ENCODE measurements at places on chromosomes 6 and 20. TPM values are rescaled to one million over a fixed set of nuclear protein-coding genes. Genes with fewer than 3 reads are reported as not detected.
A peak's percentile ranks its signal among the peaks of the same experiment; 100 is the strongest.

DNA sequence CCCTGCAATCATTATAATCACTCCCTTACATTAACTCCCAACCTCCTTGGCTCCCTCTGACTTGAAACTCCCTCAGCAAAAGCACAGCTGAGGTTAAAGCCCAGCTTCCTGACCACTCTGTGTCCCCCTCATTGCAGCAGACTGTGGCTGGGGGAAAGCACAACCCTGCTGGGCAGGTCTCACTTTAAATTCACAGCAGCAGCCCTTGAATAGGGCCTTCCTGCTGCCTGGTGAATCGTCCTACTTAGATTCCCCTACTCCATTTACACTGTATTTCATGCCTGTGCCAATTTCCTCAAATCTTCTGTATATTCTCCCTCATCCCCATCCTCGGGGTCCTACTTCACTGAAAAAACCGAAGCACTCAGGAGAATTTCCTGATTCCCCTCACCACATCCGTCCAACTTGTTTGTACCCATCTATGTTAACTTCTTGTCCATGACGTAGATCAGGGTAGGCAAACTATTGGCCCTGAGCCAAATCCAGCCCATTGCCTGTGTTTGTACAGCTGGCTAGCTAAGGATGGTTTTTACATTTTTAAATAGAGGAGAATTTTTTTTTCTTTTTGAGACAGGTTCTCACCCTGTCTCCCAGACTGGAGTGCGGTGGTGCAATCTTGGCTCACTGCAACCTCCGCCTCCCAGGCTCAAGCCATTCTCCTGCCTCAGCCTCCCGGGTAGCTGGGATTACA, 31.5 kb upstream of the GCM1 start:
- no peak overlapping the region for H3K27ac ChIP-seq
- H3K4me1 ChIP-seq, result peaks cover 6% of the 10 kb centered on the region
- H3K36me3 ChIP-seq, result no peaks in the 10 kb centered on the region

TMEM14A gene
- 33.4 TPM for total RNA-seq

DNA sequence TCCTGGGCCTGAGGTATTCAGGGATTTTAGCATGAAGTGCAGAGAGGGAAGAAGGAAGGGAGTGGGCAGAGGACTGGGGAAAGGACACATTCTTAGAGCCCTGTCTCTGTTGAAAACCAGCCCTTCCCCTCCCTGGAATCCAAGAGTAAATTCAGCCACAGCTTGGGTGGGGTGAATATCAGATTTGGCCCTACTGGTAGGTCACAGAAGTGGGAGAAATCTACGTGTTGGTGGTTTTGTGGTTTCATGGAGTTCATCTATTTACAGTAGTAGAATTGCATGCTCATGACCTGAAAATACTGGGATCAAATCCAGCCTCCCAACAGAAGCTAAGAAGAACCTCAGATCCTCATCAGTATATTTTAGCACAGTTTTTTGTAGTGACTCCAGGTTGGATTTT, 404.4 kb downstream of the BMP2 start:
- H3K4me1 ChIP-seq, result no peaks in the 10 kb centered on the region
- DNase-seq, result no peak
- no peak overlapping the region for H3K27ac ChIP-seq
- no peak overlapping the region for H3K4me3 ChIP-seq
- H3K27me3 ChIP-seq, result no peaks in the 10 kb centered on the region

GRCh38 chr6:167495506-167496401, 170.9 kb downstream of the TTLL2 start:
- H3K4me1 ChIP-seq, result peaks cover 29% of the 10 kb centered on the region
- H3K27ac ChIP-seq, result no peak overlapping the region
- H3K4me3 ChIP-seq, result no peak overlapping the region
- no peaks in the 10 kb centered on the region for H3K36me3 ChIP-seq
- DNase-seq, result no peak

GRCh38 chr6:64256483-64256882, 620.9 kb downstream of the PHF3 start:
- H3K4me1 ChIP-seq, result no peaks in the 10 kb centered on the region
- H3K36me3 ChIP-seq, result no peaks in the 10 kb centered on the region
- H3K27me3 ChIP-seq, result no peaks in the 10 kb centered on the region
- H3K27ac ChIP-seq, result no peak overlapping the region
- no peak overlapping the region for H3K4me3 ChIP-seq
- no peak for DNase-seq

DNA sequence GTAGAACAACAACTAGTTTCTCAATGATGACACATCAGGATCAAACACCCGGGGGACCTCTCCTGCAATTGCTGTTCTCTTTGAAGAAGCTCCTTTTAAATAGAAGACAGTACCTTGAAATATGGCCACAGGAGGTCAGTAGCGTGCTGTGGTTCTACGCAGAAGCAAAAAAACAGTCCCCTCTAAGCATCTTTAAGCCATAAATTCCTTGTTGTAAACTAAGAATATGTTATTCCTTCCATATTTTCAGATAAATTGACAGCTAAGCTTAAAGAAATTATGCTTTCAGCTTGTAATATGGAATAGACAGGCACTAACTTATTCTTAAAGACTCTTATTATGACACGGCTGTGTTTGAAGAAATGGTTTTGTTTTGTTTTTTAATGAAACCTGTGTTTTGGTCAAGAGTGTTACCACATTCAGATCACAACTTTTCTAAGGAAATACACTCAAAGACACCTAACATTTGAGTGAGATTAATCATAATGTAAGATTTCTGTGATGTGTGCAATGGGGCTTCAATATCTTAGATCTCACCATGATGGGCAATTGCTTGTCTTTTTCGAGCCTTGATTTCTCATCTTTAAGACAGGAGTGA, 49.7 kb upstream of the IL20RA start:
- H3K27ac ChIP-seq, result no peak overlapping the region
- DNase-seq, result peak; percentile 76
- no peaks in the 10 kb centered on the region for H3K27me3 ChIP-seq
- H3K36me3 ChIP-seq, result no peaks in the 10 kb centered on the region

- no peaks in the 10 kb centered on the region for H3K27me3 ChIP-seq
- H3K4me3 ChIP-seq, result no peak overlapping the region
- no peak for DNase-seq
- H3K4me1 ChIP-seq, result no peaks in the 10 kb centered on the region
Observed at GRCh38 chr20:51419646-51420045, 122.9 kb downstream of the NFATC2 start.

MMP24 gene
- 1.1 TPM for total RNA-seq

GRCh38 chr6:92147246-92147645, 1272.1 kb downstream of the EPHA7 start:
- no peaks in the 10 kb centered on the region for H3K4me1 ChIP-seq
- H3K36me3 ChIP-seq, result no peaks in the 10 kb centered on the region
- no peak overlapping the region for H3K27ac ChIP-seq
- no peak for DNase-seq
- no peaks in the 10 kb centered on the region for H3K27me3 ChIP-seq
- H3K4me3 ChIP-seq, result no peak overlapping the region

DNA sequence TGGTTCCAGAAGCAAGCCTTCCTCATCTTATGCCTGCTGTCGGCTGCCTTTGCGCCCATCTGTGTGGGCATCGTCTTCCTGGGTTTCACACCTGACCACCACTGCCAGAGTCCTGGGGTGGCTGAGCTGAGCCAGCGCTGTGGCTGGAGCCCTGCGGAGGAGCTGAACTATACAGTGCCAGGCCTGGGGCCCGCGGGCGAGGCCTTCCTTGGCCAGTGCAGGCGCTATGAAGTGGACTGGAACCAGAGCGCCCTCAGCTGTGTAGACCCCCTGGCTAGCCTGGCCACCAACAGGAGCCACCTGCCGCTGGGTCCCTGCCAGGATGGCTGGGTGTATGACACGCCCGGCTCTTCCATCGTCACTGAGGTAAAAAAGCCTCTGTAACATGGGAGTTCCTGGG, 366 bp downstream of the SLC22A1 start:
- no peaks in the 10 kb centered on the region for H3K4me1 ChIP-seq
- H3K27me3 ChIP-seq, result no peaks in the 10 kb centered on the region
- no peak overlapping the region for H3K4me3 ChIP-seq
- H3K27ac ChIP-seq, result no peak overlapping the region
- DNase-seq, result no peak
- H3K36me3 ChIP-seq, result no peaks in the 10 kb centered on the region

PERP gene
- total RNA-seq, result 7.0 TPM

DNA sequence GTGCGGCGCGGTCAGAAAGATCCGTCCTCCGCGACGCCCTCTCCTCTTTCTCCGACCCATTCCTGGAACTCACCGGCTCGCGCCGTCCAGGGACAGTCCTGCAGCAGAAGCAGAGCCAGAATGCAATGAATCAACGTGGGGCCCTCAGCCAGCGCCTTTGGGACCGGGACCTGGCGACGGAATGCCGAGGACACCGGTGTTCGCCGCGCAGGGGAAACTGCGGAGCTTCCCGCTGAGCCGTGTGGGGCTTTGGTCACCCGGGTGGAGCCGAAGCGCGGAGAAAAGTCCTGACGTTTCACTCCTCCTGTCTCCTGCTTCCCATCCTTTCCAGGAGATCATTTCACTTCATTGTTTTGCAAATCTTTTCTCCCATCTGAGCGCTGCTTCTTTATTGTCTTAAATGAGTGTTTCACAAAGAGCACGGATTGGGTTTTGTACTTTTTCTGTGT, 26.5 kb downstream of the ULBP1 start:
- H3K27ac ChIP-seq, result no peak overlapping the region
- no peaks in the 10 kb centered on the region for H3K36me3 ChIP-seq
- no peak overlapping the region for H3K4me3 ChIP-seq
- no peak for DNase-seq

- H3K27ac ChIP-seq, result no peak overlapping the region
- no peaks in the 10 kb centered on the region for H3K36me3 ChIP-seq
- no peak overlapping the region for H3K4me3 ChIP-seq
- H3K27me3 ChIP-seq, result no peaks in the 10 kb centered on the region
Observed at GRCh38 chr6:44943541-44943940, 384.6 kb upstream of the RUNX2 start.

FAM229B gene
- 111 TPM for total RNA-seq

DNA sequence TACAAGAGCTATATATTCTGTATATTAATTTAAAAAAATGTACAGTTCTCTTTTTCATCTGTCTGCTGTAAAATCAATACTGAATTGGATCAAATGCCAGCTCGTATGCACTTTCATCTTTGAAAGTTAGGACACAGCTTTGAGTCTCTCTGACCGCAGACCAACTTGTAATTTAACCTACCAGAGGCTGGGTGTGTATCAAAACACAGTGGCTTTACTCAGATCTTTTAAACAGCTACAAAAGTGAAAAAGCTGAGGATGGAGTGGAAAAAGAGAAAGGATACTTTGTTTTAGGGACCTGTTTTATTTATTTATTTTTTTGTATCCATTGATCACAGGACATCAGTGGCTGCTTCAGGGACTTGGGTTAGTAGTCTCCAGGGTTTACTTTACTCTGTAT, 44.1 kb downstream of the KIAA0408 start:
- no peaks in the 10 kb centered on the region for H3K4me1 ChIP-seq
- no peak overlapping the region for H3K4me3 ChIP-seq
- DNase-seq, result no peak
- no peaks in the 10 kb centered on the region for H3K27me3 ChIP-seq
- H3K27ac ChIP-seq, result no peak overlapping the region

DNA sequence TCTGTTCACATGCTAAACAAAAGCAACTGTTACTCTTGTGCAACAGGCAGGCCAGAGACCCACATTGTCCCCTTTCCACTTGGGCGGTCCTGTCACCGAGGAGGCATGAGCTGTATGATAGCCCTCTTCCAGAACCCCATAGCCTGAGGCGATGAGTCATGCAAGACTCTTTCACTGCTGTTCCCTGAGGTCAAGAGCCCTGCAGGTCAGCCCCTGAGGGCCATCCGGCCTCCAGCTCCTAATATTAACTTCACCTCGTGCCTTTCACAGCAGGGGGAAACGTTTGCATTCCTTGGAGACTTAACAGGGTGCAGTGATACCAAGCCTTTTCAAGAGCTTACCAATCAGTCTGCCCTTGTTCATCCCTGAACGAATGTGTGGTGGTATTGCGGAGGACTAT, 253.3 kb upstream of the ECI2 start:
- DNase-seq, result no peak
- H3K4me1 ChIP-seq, result no peaks in the 10 kb centered on the region
- no peak overlapping the region for H3K27ac ChIP-seq
- H3K4me3 ChIP-seq, result no peak overlapping the region

DNA sequence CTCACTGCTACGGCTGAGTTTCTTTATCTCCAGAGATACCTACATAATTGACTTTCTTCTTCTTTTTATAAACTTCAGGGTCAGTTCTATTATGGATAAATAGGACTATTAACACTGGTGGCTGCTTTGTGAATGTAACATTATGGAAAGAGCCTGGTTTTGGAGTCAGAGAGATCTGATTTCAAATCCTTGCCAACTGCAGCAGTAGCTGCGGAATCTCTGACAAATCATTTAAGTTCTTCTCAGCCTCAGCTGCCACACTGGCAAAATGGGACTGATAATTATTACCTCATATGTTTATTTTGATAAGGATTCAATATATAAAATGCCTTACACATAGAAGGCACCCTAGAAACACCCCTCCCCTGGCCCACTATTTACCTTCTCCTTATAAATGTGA, 160.5 kb downstream of the BACH2 start:
- H3K36me3 ChIP-seq, result no peaks in the 10 kb centered on the region
- H3K4me1 ChIP-seq, result no peaks in the 10 kb centered on the region
- H3K4me3 ChIP-seq, result no peak overlapping the region
- no peaks in the 10 kb centered on the region for H3K27me3 ChIP-seq
- no peak for DNase-seq

- DNase-seq, result no peak
- H3K36me3 ChIP-seq, result no peaks in the 10 kb centered on the region
- H3K4me3 ChIP-seq, result no peak overlapping the region
- H3K4me1 ChIP-seq, result peaks cover 6% of the 10 kb centered on the region
- H3K27ac ChIP-seq, result no peak overlapping the region
Observed at GRCh38 chr6:12613811-12614210, 102.8 kb upstream of the PHACTR1 start.

GRCh38 chr6:43257367-43258145, 14.3 kb downstream of the TTBK1 start:
- H3K27ac ChIP-seq, result no peak overlapping the region
- no peak overlapping the region for H3K4me3 ChIP-seq
- no peaks in the 10 kb centered on the region for H3K4me1 ChIP-seq
- DNase-seq, result no peak

DNA sequence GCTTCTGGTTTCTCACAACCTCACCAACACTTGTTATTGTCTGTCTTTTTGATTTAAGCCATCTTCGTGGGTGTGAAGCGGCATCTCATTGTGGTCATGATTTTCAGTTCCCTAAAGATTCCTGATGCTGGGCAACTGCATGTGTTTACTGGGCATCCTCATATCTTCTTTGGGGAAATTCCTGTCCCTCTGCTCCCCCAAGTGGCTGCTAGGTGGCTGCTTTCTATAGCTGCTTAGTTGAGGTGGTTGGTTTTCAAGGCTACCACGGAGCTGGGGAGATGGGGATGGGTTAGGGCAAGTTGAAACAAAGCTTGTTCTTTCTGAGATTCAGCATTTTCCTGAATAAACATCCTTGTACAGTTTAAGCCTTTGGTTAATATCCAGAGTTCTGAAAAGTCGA, 403.9 kb upstream of the SULF2 start:
- no peak overlapping the region for H3K4me3 ChIP-seq
- H3K27ac ChIP-seq, result no peak overlapping the region
- no peaks in the 10 kb centered on the region for H3K27me3 ChIP-seq

DNA sequence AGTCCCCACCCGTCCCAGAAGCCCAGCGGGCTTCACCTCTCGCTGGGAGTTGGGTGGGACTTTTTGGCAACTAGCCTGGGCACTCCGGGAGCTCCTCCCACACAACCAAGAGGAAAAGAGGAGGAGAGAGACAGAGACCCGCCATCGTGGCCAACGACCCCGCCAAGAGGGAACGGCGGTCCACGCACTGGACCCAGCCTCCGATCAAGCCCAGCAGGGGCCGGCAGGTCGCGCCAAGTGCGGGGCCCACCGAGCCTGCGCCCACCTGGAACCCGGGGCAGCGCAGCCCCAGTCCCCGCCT, 3.0 kb upstream of the TMEM14C start:
- H3K27ac ChIP-seq, result peak overlapping the region; percentile 88
- no peaks in the 10 kb centered on the region for H3K36me3 ChIP-seq
- DNase-seq, result no peak
- peaks cover 26% of the 10 kb centered on the region for H3K4me1 ChIP-seq
